Fibroblast of lung (primary cell): ENCODE measurements at places on chromosomes 7 and 10.
A peak's percentile ranks its signal among the peaks of the same experiment; 100 is the strongest.

DNA sequence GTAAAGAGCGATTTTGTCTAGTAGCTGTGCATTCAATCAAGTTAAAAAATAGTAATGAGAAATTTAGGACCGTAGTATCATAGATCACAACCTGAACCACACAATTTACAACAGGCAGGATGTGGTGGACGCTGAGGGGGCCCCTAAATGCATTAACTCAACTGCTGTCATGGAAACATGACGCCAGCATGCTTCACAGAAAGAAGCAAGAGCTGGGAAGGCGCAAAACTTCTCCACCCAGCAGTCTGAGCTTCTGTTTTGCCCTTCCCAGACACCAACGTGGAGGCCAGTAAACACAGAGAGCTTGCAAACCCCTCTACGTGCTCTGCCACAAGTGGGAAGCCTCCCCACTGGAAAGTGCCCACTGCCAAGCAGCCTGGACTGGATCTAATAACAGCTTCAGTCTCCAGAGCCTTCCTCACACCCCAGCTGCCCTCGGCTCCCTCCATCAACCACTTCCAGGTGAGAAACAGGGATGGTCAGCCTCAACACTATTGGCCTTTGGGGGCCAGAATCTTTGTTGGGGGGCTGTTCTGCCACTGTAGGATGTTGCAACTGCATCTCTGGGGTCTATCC, 151.8 kb downstream of the SFMBT2 start:
- no peak for DNase-seq

DNA sequence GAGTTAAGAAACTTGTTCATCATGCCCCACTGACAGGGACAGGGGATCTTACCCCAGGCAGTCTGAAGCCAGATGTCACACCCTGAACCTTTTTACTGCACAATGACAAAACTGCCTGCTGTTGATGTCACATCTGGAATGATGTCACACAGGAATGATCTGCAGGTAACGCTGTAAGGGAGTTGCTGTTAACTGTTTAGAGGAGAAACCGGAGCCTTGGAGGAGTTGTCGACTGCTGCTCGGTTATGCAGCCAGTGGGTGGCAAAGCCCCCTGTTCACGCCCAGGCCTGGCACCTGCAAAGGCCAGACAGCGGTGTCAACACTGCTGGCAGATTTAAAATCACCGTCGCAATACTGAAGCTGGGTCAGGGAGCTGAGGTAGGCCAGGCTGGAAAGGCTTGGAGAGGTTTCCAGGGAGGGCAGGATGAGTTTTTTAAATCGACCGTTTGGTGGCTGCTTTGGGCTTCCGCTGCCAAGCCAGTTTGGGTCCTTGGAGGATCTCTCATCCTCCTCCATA, 10.0 kb upstream of the SLIT1 start:
- no peak for DNase-seq

GRCh38 chr7:47383072-47383471, 198.8 kb downstream of the TNS3 start:
- peak; percentile 15 for DNase-seq

GRCh38 chr10:4813023-4813422, 13.0 kb upstream of the AKR1E2 start:
- peak; percentile 94 for DNase-seq

DNA sequence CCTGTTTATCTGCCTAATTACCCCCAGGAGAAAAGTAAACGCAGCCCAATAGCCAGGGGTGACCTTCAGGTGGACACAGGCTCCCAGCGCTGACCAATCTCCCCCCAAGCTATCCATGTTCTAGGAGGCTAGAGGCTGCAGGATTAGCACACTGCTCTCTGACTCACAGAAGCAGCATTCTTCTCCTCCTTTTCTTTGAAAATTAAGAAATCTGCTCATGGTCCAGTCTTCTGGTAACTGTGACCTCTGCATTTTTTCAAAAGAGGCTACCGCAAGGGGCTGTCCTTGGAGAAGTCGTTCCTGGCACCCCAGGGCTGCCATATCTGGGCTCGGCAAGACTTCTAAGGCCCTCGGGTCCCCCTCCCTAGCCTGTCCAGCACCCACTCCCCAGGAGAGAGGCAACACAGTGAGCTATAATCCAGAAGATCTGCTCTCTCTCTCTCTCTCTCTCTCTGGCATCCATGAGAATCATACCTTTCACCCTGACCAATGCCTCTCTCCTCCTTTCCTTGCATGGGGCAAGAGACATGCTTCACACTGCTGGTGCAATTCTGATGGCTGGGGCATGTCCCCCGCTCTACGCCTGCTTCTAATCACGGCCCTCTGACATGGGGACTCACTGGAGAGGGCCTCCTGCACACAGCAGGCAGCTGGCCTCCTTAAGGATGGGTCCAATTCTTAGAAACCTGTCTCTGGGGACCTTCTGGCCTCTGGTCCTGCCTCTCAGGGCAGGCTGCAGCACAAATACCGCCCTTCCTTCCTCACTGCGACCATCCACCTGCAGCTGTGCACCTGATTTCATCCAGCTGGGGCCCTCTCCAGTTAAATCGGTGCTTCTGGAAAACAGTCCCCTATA, 27.3 kb downstream of the ANXA11 start:
- DNase-seq, result peak; percentile 58

- no peak for DNase-seq
These were observed 96.1 kb downstream of the NKX6-2 start for GRCh38 chr10:132689721-132690360.

- DNase-seq, result no peak
These were observed 355.8 kb downstream of the SUGCT start for GRCh38 chr7:40490603-40490924.

DNA sequence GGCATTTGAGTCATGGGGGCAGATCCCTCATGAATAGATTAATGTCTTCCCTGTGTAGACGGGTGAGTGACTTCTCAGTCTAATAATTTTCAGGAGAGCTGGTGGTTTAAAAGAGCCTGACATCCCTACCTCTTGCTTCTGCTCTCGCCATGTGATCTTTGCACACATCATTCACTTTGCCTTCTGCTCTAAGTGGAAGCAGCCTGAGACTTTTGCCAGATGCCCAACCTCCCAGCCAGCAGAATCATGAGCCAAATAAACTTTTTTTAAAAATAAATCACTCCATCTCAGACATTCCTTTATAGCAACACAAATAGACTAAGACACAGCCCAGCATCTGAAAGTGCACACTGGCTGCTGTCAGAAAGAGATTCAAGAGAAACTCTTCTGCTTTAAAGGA, 155.2 kb downstream of the ZNF365 start:
- DNase-seq, result no peak

GRCh38 chr7:130838738-130839137, 104.7 kb upstream of the KLF14 start:
- peak; percentile 95 for DNase-seq

DNA sequence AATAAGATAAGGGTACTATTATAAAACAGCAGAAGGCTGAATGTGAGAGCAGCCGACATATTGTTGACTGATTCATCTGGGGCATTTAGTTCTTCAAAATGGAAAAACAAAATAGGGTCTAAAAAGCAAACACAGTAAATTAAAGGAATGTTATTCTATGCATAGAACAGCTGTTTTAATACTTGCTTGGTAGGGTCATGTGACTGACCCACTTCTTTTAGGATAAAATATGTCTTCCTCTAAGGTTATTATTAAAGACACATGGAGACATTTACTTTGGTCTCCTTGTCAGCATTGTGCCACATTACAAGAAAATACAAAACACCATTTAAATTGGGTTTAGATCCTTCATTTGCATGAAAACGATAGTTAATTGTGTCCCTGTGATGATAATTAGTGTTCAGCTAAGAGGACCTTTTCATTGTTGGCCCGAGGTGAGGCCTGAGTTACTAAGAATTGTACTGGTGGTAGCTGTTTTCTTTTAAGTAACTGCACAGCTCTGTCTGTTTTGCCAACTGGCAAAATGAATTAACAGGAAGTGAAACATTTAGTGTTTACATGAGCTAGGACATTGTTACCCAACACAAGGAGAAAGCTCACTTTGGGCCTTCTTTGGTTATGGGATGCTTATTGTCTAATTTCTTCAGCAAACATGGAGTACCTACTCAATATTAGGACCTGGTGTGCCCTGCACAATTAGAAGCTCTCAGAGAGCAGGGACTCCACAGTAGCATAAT, 764.4 kb downstream of the LRMDA start:
- DNase-seq, result peak; percentile 51

DNA sequence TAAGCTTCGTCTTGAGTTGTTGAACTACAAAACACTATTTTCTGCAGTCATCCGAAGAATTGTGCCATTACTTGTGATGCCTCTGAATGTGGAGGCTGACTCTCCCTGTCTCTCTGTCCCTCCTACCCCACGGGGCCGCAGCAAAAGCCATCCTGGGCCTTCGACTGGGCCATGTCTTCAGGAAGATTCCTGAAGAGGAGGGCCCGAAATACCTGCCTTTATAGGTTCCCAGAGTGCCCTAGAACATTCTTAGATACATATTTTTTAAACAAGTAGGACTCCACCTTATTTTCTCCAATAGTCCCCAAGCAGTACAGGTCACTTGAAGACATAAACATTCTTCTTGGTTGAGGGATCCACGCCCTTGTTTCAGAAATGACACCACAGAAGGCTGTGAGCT, 8.1 kb downstream of the IGFBP3 start:
- no peak for DNase-seq

DNA sequence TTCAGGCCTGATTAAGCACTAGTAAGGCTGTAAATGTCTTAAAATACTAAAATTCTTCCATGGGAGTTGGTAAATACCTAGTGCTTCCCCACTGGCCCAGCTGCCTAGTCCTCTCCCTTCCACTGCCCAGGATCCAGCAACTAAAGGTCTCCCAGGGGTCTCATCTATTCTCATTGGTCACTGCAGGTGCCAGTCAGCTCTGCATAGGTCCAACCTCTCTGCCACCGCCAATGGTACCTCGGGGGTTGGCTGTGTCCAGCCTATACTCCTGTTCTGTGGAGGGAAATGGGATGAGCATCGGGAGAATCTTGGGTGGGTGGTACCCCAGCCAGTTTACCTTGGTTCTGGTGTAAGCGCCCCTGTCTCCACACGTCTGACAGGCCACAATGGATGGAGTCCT, 6.1 kb upstream of the CREB5 start:
- no peak for DNase-seq

DNA sequence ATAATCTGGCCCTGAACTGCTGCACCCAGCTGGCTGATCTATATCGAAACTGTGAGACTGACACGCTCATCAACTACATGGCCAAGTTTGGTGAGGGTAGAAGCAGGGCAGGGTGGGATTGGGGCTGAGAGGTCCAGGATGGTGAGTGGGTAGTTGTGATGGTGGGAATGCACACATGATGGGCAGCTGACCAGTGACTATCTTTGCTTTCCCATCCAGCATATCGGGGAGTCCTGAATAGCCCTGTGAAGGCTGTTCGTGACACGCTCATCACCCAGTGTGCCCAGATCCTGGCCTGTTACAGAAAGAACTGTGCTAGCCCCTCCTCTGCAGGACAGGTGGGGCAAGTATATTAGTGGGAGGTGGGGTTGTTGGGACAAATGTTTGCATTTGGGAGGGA, 12.5 kb upstream of the CHCHD1 start:
- no peak for DNase-seq

GRCh38 chr7:39624442-39624807, 1.1 kb downstream of the RALA start:
- DNase-seq, result peak; percentile 35

DNA sequence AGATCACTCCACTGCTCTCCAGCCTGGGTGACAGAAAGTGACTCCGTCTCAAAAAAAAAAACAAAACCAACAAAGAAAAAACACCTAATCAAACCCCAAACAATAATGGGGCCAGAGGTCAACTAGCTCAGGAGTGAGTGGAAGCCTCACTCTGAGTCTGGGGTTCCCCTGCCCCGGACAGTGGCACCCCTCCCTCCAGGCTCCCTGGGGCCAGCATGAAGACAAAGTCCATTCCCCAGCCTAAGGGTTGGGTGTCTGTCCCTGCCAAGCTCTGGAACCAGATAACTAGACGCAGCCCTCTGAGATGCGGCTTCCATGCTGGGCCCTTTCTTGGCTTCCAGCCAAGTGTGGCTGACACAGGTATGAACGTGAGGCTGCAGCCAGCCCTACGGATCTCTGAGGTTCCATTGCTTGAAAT, 1.7 kb upstream of the FUOM start:
- no peak for DNase-seq

GRCh38 chr10:118148247-118148646, 101.5 kb upstream of the RAB11FIP2 start:
- no peak for DNase-seq

DNA sequence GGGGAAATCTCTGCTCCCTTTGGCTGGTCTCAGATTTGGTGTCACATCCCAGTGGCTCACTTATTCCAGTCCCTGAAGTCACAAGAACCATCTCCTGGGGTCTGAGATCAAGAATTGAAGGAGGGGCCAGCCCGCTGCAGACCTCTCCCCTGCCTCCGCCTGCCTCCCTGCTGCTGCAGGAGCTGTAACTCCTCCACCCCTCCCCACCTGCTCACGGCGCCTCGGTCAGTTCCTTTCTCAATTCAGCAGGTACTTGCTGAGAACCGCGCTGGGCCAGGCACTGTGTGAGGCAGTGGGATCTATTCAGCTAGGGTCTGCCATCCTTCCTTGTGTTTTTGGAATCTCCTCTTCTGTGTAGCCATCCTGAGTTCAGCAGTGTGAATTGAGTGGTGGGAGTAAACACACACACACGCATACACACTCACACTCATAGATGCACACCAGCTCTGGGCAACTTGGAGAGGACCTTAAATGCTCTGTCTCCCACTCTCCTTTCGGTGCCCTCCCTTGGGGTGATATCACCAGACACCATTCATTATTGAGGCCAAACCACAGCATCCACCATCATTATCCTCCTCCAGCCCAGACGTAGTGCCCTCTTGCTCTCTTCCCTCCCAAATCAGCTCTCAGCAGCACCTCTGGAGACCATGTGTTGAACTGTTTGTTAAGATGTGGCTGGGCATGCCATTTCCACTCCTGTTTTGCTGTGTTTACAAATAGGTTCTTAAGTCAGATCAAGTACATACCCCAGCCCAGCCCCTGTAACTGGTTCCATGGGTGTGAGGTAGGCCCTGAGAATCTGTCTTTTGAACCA, 22.0 kb upstream of the ANKRD2 start:
- DNase-seq, result no peak

GRCh38 chr10:113433711-113434110, 119.1 kb upstream of the HABP2 start:
- DNase-seq, result no peak

GRCh38 chr10:19815731-19816410, 361 bp upstream of the PLXDC2 start:
- peak; percentile 89 for DNase-seq

DNA sequence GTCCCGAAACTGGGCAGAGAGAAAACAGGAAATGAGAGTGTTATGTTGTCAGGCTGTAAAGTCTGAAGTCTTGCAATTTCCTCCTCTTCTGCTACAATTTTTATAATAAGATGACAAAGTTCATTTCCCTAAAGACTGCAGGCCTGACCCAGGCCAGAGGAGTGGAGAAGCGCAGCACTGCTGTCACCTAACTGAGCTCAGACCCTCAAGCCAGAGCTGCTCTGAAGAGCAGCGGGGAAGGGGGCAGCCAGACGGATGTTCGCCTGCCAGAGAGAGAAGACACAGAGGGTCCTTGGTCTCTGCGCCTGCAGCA, 12.6 kb upstream of the AOAH start:
- DNase-seq, result no peak

DNA sequence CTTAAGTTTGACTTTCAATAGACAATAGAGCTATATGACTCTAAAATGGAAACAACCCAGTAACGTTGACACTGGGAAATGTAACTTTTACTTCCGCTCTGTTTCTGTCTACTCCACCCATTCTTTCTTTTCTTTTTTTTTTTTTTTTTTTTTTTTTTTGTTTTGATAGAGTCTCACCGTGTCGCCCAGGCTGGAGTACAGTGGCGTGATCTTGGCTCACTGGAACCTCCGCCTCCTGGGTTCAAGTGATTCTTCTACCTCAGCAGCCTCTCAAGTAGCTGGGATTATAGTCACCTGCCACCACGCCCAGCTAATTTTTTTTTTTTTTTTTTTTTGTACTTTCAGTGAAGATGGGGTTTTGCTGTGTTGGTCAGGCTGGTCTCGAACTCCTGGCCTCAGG, 13.9 kb downstream of the PRSS2 start:
- DNase-seq, result no peak
